Activated naive CD4-positive, alpha-beta T cell (primary cell): ENCODE measurements at places on chromosomes 7 and 10.

- no peak for DNase-seq
Measured at GRCh38 chr7:40263752-40264390, 129.1 kb downstream of the SUGCT start.

GRCh38 chr7:106620676-106621075 is 40.3 kb downstream of the CCDC71L start:
- no peak for DNase-seq

DNA sequence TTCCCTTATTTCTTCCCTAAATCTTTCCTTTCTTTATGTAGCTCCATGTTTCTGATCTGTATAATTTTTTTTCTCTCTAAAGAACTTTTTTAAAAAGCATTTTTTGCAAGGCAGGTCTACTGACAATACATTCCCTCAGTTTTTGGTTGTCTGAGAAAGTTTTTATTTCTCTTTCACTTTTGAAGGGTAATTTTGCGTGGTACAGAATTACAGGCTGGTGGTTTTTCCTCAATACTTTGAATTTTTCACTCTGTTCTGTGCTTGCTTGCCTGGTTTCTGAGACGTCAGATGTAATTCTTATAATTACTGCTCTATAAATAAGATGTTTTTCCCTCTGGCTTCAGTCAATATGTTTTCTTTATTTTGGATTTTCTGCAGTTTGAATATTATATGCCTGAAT is 205.4 kb upstream of the VSTM2A start:
- no peak for DNase-seq

DNA sequence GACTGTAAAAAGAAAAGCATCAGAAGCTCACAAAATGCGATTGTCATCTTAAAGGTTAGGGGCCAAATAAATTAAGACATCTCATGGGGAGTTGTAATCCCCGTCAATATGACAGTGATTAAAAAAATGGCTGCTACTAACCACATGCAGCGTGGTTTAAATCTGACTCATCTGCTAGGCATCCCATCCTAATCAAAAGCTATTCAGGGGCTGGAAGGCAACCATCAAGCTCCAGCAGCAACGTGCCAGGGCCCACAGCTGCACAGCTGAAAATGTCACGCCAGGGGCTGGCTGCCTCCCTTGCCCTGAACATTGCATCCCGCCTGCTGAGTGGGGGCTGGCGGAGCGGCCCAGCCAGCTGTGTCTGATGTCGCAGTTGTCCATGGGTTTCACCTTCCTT is 66.3 kb upstream of the FRMD4A start:
- no peak for DNase-seq

- DNase-seq, result no peak
Measured at GRCh38 chr10:132372516-132373095, 24.4 kb upstream of the PWWP2B start.

GRCh38 chr7:89246196-89246595 is 450.7 kb upstream of the TEX47 start:
- DNase-seq, result no peak

GRCh38 chr7:84083846-84084245 is 110.7 kb downstream of the SEMA3A start:
- DNase-seq, result no peak

- no peak for DNase-seq
Measured at GRCh38 chr7:124810605-124811004, 45.0 kb upstream of the GPR37 start.

DNA sequence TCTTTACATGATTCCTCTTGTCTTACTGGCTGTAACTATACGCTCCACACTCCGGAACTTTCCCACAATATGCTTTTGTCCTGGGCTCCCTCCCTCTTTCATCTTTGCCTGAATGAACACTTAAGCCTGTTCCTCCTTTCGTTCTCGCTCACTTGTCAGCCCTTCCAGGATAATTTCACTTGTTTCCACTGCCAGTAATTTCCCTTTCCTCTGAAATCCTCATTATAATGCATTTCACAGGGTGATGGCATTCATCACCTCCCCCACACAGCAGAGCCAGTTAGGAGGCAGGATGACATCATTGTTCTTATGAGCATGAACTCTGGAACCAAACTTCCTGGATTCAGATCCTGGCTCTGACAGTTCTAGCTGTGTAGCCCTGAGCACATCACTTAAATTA is 372.6 kb downstream of the GPR158 start:
- no peak for DNase-seq

- no peak for DNase-seq
Measured at GRCh38 chr10:49661140-49661856, 18.2 kb upstream of the C10orf53 start.

DNA sequence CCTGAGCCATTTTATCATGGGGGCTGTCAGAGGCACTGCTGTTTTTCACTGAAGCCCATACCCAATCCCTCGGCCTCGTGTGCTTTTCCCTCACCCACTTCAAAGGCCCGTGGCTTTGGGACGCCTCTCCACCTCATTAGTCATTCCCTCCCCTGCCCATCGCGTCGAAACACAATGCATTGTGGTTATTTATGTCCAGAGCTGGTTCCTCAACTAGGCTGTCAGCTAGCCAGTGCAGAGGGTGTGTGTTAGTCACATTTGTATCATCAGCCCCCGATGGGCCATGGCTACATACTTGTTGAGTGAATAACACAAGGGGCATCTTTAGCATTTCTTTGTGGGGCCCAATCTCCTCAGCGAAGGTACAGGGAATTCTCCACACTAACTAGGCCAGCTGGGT is 3.8 kb upstream of the CRCP start:
- no peak for DNase-seq

- DNase-seq, result no peak
Measured at GRCh38 chr7:78924581-78924980, 528.9 kb downstream of the MAGI2 start.

DNA sequence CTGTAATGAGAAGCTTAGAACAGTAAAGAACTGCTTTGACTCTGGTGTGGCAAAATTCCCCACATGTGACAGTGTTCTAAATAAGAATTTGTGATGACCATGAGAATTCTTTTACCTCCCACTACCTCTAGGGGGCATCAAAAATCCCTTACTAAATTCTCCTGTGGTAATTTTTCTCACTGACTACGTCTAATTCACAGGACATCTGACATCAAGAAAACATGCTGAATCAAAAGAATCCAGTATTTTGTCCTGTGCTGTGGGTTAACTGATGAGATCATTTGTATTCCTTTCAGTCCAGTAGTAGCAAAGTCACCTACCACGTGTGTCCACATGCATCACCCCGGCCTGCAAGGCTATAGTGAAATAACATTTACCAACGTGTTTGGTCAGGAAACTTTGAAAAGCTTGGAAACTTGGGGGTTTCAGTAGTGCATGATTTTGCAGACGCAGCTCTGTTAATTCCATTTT is 103.8 kb downstream of the ATE1 start:
- no peak for DNase-seq

- DNase-seq, result no peak
Measured at GRCh38 chr7:102872460-102872859, 40.3 kb upstream of the LRRC17 start.

DNA sequence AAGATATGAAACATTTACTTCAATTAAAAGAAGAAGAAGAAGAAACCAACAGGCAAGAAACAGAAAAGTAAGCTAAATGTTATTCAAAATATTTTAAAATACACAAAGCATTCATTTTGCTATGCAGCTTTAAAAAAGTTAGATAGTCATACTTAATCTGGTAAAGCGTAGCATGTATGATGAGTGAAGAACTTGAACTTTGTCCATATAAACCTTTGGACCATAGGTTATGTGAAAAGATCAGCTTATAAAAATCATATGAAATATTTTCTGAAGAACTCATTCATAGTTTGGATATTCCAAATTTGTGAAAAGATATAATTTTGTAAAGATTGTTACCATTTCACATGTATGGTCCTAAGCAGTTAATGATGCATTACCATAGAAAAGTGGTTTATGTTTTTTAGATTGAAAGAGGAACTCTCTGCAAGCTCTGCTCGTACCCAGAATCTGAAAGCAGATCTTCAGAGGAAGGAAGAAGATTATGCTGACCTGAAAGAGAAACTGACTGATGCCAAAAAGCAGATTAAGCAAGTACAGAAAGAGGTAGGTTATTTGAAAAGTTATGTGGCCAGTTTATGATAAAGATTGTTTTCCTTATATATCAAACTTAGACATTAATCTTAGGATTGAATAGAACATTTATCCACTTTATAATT is 37.3 kb downstream of the KIF20B start:
- DNase-seq, result no peak

DNA sequence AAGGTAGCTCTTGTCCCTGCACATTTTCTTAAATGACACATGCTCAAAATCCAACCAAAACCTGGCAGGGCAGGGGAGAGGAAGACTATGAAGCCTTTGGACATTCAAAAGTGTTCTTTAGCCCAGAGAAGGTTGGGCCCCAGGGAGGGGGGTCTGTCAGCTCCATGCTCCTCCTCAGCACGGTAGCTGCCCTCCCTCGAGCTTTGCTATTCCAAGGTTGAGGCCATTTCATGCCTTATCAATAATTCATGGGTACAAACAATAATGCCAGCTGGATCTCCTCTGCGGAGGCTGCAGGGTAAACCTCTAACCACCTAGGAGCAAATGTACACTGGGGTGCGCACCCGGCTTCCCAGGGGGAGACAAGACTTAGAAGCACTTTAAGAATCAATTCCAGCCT is 61.5 kb downstream of the SLIT1 start:
- no peak for DNase-seq

DNA sequence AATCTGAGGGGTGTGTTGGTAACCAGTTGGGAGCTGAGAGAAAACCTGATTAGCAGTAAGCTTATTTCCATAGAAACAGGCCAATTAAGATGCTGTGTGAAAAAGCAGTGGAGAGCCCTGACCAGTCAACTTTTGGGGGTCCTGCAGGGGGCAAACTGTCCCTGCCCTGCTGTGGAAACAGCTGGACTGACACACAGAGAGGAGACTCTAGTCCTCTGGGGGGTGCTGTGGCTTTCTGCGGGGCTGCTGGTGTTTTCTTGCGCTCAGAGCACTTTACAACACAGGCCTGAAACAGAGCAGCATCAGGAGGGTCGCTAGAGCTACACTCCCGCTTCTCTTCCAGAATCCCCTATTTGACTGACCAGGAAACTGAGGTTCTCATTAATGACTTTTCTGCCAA is 546.9 kb upstream of the GALNT17 start:
- no peak for DNase-seq

DNA sequence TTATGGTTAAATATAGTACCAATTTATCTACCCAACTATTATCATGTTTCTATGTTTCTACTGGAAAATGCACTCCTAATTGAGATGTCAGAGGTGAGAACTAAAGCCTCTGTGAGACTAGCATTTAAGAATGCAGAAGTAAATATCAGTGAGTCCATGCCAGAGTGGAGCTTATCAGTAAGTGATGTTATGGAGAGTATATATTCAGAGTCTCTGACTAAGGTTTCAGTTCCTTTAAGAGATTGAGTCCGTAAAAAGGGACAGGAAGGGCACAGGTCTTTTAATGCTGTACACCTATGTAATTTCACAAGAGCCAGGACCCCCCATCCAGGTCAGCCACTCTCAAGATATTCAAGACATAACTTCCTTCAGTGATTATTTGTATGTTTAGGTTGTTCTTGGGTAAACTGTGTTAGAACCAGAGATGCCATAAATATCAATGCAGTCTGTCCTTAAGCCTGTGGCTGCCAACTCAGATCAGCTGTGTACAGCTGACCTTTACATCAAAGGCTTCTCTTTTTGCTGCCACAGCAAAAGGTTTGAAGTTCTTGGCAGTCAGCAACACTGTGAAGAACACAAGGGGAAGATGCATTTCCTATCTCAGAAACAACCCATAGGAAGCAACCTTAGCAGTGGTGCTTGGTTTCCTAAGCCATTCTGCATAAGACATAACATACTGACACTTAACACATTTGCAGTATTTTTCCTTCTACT is 244.8 kb downstream of the BICC1 start:
- no peak for DNase-seq
